ENCODE measurements at places on chromosomes 12 and 14. TPM values are rescaled to one million over a fixed set of nuclear protein-coding genes. Genes with fewer than 3 reads are reported as not detected.
A peak's percentile ranks its signal among the peaks of the same experiment; 100 is the strongest.

Gene OR6C6
- not detected for total RNA-seq

- DNase-seq = no peak
These were observed 106.7 kb downstream of the MYF5 start for GRCh38 chr12:80823393-80823792.

GRCh38 chr14:88422047-88422446 is 36.6 kb downstream of the SPATA7 start:
- DNase-seq = no peak

Gene CLEC2A
- total RNA-seq = not detected

DNA sequence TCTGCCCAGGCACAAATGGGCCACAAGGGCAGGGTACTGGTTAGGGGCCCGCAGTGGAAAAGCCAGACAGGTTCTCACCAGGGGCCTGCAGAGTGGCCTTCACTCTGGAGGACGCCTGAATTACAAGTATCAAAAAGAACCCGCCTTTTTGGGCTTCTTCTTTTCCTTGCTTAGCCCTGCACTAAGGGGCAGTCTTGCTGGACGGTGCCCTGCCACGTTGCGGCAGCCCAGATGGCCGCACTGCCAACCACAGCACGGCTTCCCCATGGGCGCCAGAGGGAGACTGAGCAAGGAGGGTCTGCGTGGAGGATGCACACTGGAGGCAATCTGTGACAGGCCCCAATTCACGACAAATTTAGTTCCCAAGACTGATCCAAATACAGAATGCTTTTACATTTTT is 18.3 kb upstream of the CDK2AP1 start:
- DNase-seq = no peak

Gene DTX1
- total RNA-seq = not detected

DNA sequence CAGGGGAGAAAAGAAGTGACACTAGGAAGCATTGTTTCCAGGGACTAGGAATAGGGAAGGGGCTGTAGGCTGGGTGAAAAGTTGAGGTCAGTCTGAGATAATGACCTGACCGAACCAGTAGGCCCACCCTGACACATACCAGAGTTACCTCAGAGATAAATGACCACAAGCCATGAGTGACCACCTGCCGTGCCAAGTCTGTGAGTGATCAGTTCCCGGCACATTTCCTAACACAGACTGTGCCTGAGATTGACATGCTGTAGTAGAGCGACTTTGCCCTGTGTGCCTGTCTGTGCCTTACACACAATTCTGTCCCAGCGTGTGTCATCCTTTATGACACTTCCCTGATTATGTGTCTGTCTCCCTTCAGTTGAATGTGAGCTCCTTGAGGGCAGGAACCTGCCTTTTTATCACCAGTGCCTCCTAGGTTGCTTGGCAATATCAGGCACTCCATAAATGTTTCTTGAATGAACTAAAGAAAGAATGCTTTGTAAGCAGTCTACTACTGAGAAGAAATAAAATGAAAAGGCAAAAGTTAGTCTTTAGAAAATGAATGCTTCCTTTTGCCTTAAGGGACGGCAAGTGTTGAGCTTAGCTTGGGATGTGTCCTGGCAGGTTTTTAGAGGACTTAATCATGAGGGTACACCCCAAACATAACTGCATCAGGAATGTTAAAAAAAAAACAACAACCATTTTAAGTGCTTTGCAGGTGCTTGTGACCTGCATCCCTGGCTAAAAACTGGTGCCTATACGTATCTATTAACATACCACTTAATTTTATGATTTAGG is 9.6 kb upstream of the SSPN start:
- no peak for DNase-seq

DNA sequence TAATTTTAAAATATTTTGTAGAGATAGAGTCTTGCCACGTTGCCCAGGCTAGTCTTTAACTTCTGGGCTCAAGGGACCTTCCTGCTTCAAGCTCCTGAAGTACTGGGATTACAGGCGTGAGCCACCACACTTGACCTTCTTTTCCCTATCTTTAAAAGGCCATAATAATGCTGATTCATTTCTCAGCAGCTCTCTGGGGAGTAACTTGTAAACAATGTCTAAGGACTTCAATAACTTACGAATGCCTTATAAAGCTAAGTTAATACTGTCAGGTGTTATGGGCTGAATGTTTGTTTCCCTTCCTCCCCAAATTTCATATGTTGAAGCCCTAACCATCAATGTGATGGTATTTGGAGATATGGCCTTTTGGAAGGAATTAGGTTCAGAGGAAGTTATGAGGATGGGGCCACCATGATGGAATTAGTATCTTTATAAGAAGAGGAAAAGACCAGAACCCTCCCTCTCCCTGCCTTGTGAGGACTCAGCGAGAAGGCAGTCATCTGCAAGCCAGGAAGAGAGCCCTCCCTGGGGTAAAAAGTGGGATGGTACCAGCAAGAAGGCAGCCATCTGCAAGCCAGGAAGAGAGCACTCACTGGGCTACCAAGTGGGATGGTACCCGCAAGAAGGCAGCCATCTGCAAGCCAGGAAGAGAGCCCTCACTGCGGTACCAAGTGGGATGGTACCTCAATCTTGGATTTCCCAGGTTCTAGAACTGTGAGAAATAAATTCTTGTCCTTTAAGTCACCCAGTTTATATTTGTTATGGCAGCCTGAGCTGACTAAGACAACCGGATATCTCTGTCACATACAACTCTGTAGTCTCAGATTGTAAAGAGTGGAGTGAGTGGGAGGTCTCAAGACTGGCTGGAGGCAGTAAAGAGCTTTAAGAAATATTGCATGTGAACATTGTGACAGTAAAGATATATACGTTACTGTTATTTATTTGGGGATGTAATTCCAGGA is 16.3 kb upstream of the YBX3 start:
- peak; percentile 60 for DNase-seq

Gene RNF212B
- total RNA-seq = not detected

DNA sequence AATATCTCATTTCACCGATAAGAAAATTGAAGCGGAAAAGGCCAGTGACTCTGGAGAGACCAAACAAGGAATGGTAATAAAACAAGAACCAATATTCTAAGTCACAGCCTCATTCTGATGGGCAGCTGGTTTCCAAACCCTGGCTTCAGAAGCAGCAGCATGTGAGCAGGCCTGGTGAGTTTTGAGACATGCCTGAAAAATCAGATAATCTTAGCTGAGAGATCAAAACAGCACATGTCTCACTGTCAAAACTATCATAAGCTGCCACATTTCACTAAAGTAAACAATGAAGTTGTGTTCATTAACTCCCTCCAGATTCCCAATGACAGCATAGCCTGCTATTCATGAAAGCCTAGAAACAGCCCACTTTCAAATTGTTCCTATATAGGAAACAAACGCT is 36.5 kb downstream of the CIT start:
- no peak for DNase-seq

GRCh38 chr12:4145990-4146859 is 127.3 kb upstream of the CCND2 start:
- DNase-seq = no peak

Gene RHEBL1
- total RNA-seq = 5.2 TPM

Gene LRRC10
- total RNA-seq = not detected

DNA sequence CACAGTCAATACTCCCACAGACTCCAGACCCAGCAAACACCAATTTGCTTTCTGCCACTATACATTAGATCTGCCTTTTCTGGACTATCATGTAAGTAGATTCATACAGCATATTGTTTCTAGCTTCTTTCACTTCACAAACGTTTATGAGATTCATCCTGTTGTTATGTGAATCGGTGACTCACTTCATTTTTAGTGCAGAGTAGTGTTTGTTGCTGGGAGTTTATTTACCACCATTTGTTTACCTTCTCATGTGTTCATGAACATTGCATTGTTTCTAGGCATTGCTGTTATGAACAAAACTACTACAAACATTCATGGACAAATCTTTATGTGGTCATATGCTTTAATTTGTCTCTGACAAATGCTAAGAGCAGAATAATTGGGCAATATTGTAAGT is 807.8 kb upstream of the TMEM132C start:
- DNase-seq = no peak

Gene ANKS1B
- not detected for total RNA-seq

DNA sequence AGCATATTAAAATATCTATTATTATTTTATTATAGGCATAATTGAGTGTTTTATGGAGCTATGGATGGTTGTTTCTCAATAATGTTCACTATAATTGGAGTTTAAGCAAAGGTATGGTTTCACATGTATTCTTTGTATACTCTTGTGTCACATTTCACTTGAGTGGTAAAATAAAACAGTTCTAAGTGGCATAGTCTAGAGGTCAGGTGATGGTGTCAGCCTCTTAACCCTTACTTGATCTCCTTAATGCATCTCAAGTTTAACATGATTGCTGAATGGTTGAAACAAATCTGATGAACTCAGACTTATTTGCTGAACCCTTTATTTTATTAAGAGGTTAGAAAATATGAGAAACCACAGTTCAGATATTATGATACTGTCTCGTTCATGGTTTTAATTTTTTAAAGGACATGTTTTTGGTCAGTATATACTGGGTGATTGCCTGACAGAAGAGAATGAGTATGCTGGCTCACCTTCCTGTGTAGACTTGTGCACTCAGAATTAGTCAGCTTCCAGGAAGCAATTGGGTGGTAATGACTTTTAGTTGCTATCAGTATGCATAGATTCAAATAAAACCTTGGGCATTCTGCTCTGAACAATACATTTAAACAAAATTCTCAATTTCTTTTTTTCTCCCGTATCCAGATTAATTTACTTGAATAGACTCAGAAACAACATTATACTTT is 464.6 kb downstream of the PCNX1 start:
- peak; percentile 80 for DNase-seq

DNA sequence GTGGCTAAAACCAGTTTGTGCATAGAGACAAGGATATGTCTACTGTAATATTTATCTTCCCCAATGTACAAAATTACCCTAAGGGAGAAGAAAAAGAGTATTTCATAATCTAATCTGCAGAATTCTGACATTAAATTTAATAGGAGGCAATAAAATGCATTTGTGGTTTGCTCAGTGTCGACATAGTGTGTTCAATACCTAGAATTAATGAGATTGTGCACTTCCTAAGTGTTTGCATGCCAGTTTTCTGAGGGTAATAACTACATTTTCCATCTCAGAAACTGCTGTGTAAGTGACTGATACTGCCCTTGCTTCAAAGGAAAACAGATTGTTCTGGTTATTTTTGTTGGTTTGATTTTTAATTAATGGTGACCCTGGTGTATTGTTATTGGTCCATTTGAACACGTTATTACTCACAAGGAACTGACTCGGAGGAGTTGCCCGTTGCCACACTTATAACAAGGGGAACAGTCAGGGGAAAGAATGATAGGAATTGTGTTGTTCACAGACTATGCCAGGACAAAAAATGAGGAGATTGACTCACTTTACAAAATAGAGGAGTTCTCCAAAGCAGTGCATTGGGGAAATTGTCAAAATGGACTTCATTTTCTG is 960.3 kb upstream of the TMEM132C start:
- peak; percentile 55 for DNase-seq

Gene MYF6
- total RNA-seq = not detected

DNA sequence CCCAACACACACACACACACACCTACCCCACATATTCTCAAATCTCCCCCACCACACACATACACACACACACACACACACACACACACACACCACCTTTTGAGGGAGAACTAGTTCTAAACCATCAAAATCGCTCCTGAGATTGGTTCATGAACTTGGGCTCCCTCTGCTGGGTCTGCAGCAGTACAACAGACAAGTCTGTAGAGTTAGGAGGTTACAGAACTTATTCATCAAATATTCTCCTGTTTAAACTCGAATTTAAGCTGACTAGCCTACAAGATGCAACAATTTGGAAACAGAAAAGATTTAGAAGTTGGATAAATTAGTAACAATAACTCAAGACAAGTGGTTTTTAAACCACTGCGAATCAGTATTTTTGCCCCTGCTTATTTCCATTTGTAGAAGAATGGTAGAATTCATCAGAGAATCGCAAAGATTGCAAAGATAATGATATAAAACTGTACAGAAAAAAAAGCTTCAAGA is 136.4 kb upstream of the USP15 start:
- peak; percentile 23 for DNase-seq

- DNase-seq = peak; percentile 61
These were observed 2.2 kb downstream of the RCOR1 start for GRCh38 chr14:102594514-102595175.

DNA sequence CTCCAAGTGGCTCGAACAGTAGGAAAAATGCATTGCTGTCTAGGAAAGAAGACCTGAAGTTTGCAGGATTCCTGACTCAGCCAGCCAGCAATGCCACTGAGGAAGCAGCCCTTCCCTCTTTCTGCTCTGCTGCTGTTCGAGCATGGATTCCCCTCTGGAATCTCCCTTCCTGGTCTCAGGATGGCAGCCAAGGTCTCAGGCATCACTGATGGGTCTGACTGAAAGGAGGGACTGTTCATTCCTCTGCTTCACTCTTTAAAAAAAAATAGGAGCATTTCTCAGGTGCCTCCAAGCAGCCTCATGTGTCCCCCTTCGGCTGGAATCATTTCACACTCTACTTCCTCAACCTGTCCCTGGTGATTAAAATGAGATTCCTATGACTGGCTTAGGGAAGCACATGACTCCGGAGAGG is 62.4 kb downstream of the SLC15A4 start:
- no peak for DNase-seq

Gene ST8SIA1
- total RNA-seq = 2.5 TPM

DNA sequence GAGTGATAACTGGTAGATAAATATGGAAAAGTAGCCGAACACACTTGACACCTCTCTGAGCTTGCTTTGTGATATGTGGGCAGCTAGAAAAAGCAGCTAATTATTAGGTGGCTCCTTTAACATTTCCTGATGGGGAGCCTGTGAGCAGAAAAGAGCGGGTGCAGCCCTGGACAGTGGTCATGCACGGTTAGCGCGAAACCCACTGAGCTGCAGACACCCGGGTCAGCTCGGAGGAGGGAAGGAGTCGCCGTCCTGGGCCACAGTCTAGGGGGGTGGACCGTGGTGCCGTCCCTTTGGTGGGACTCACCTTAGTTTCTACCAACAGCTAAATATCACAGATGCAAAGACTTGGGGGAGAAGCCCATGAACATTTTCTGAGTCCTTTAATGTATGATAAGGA is 6.6 kb downstream of the COA8 start:
- DNase-seq = no peak

GRCh38 chr14:96629558-96630222 is 127.5 kb downstream of the PAPOLA start:
- no peak for DNase-seq

DNA sequence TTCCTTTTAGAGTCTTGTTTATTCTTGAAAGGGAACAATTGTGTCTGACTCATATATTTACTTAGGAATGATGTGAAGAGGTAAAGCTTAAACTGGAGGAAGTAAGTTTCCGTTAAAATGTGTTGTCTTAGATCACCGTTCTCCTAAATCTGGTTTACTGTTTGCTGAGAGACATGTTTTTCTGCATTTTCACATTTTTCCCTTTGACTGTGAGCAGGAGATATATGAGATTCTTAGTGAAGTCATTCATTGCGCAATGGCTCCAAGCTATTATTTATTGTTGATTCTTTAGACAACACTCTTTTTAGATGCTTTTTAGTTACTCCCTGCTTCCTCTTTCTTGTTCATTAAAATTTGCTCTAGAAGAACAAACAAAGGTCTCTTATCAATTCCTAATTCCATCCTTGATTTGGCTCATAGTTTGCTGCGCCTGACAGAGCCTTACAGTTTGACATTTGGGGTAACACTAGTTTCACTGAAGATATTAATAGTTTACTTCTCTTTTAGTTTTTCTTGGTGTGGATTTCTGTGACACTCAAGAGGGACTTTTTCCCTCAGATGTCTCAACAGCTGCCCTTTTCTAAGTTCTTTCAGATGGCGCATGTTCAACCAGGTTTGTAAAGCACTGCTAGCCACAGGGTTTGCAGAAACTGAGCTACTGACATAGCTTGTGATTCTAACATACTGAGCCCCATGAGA is 11.4 kb downstream of the CLECL1 start:
- DNase-seq = peak; percentile 14

Gene GALNT8
- 0.35 TPM for total RNA-seq

Gene GPR68
- total RNA-seq = 2.3 TPM

GRCh38 chr12:106068296-106068695 is 70.5 kb downstream of the NUAK1 start:
- no peak for DNase-seq

Gene RD3L
- total RNA-seq = not detected

Measured in HT1080 (cell line).